ENCODE measurements at places on chromosomes 2 and 18.
A peak's percentile ranks its signal among the peaks of the same experiment; 100 is the strongest.

DNA sequence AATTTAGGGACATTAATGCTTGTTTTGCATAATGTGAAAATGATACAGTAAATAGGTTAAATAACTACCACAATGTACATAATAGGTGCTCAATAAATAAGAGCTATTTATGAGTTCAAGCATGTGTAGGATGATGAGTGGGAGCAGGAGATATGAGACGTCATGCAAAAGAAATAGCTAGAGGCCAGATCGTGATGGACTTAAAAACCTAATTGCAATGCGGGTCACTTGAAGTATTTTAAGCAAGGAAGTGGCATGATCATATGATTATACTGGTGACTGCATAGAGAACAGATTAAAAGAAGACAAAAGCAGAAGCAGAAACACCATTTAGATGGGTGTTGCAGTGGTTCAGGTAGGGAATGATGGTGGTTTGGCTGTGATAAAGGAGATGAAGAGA, 78.0 kb downstream of the HNMT start:
- no peaks in the 10 kb centered on the region for H3K36me3 ChIP-seq
- H3K27ac ChIP-seq, result no peak overlapping the region
- no peaks in the 10 kb centered on the region for H3K27me3 ChIP-seq

DNA sequence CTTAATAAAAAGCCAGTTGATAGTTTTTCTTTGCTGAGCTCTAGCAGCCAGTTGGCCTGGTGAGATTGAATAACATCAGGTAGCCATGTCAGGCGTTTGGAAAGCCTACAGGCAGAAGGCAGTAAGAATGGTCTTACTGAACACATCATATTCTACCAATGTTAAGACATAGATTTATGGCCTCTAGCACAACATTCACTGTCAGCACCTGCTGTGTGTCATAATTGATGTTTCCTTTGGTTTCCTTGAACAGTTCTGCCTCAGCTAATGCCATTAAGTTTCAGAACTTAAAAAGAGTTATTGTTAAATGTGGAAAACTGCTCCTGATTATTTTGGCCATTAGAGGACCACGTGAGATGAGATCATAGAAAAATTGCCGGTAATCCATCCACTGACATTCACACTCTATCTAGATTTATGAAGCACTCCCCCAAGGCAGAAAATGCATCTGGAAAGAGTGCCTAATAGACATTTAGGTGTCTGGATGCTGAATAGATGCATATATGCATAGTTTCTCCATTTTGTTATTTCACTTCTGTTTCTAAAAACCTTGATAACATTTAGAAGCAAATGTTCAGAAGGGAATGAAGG, 434.7 kb downstream of the PTPRM start:
- no peaks in the 10 kb centered on the region for H3K27me3 ChIP-seq
- no peak overlapping the region for H3K4me3 ChIP-seq
- H3K36me3 ChIP-seq, result no peaks in the 10 kb centered on the region
- no peaks in the 10 kb centered on the region for H3K4me1 ChIP-seq

DNA sequence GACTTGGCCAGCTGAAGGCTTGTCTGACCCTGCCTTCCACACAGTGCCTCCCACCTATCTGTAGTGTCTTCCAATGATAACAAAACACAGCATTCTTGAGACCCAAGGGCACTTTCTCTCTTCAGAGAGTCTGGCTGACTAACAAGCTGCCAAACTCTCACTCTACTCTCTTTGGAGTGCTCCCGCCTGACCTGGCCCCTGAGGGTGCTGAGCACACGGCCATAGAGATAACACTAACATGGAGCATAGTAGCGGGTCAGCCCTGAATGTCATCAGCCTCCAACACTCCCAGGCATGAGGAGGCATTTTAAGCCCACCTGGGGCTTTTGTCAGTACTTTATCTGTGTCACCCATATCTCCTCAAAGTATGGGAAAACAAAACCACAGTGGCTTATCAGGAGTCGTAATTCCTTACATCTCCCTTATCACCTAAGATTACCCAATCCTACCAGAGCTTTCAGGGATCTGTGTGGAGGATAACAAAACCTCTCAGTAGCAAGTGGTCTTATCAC, 160.3 kb upstream of the TCF4 start:
- no peak overlapping the region for H3K4me3 ChIP-seq
- H3K27me3 ChIP-seq, result no peaks in the 10 kb centered on the region
- no peaks in the 10 kb centered on the region for H3K4me1 ChIP-seq
- DNase-seq, result no peak
- H3K36me3 ChIP-seq, result no peaks in the 10 kb centered on the region

GRCh38 chr2:240213476-240214421, 73.3 kb upstream of the OTOS start:
- no peak overlapping the region for H3K4me3 ChIP-seq
- no peak for DNase-seq

DNA sequence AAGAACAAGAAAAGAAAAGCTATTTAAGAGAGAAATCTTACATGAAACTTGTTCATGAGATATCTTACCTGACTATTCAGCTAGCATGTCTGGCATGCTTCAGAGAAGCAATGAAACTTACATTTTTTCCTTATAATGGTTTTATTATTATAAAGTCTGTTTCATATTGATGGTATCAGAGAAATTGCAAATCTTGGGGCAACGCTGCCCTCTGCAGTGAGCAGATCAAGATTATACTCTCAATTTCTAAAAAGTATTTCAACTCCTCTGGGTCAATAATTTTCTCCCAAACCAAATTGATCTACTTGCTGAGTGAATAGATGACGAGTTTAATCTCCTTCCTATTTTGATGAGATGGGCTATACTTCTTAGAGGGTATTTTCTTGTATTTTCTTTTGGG, 235.6 kb downstream of the NUP35 start:
- H3K4me1 ChIP-seq, result no peaks in the 10 kb centered on the region
- no peak for DNase-seq
- no peaks in the 10 kb centered on the region for H3K27me3 ChIP-seq

- no peaks in the 10 kb centered on the region for H3K4me1 ChIP-seq
- H3K36me3 ChIP-seq, result no peaks in the 10 kb centered on the region
- no peak overlapping the region for H3K4me3 ChIP-seq
- no peak overlapping the region for H3K27ac ChIP-seq
- no peaks in the 10 kb centered on the region for H3K27me3 ChIP-seq
- DNase-seq, result no peak
Observed at GRCh38 chr2:17628349-17629261, 88.1 kb downstream of the VSNL1 start.

- no peak overlapping the region for H3K27ac ChIP-seq
- H3K4me3 ChIP-seq, result no peak overlapping the region
- no peaks in the 10 kb centered on the region for H3K36me3 ChIP-seq
- H3K4me1 ChIP-seq, result no peaks in the 10 kb centered on the region
Observed at GRCh38 chr2:1781291-1782080, 37.2 kb upstream of the PXDN start.

DNA sequence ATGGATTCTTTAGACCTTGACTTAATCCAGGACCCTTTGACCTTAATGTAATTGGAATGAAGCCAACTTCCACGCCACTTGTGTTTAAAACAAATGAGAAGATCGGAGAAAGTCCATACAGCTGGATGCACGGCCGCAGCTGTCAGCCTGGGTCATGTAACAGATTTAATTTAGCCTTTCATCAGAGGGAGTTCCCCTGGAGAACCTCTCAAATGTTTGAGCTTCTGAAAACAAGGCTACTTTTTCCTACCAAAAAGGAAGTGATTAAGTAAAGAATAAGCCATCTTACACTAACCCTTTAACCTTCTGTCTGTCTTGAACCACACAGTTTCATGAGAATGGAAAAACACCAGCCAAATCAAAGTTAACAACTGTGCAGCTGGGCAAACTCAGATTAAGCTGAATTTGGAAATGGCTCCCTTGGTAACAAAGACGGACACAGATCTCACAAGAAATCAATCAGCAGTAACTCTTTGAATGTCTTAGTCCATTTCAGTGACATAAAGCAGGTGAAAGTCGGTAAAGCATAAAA, 103.6 kb downstream of the DOCK10 start:
- H3K27me3 ChIP-seq, result no peaks in the 10 kb centered on the region
- no peak for DNase-seq
- peak overlapping the region; percentile 46 for H3K4me3 ChIP-seq
- peaks cover 59% of the 10 kb centered on the region for H3K36me3 ChIP-seq
- H3K27ac ChIP-seq, result peak overlapping the region; percentile 76
- H3K4me1 ChIP-seq, result peaks cover 80% of the 10 kb centered on the region

GRCh38 chr2:43055985-43056384, 170.4 kb downstream of the ZFP36L2 start:
- peaks cover 18% of the 10 kb centered on the region for H3K27me3 ChIP-seq
- H3K4me1 ChIP-seq, result peaks cover 29% of the 10 kb centered on the region
- no peak for DNase-seq
- H3K27ac ChIP-seq, result no peak overlapping the region

GRCh38 chr18:28153485-28154065, 23.4 kb downstream of the CDH2 start:
- no peak overlapping the region for H3K4me3 ChIP-seq
- H3K27ac ChIP-seq, result no peak overlapping the region
- no peaks in the 10 kb centered on the region for H3K36me3 ChIP-seq
- H3K4me1 ChIP-seq, result no peaks in the 10 kb centered on the region
- no peaks in the 10 kb centered on the region for H3K27me3 ChIP-seq
- no peak for DNase-seq

GRCh38 chr2:219218217-219218731, 484 bp downstream of the ABCB6 start:
- H3K4me1 ChIP-seq, result peaks cover 39% of the 10 kb centered on the region
- H3K27ac ChIP-seq, result peak overlapping the region; percentile 82
- peaks cover 64% of the 10 kb centered on the region for H3K36me3 ChIP-seq
- DNase-seq, result no peak

DNA sequence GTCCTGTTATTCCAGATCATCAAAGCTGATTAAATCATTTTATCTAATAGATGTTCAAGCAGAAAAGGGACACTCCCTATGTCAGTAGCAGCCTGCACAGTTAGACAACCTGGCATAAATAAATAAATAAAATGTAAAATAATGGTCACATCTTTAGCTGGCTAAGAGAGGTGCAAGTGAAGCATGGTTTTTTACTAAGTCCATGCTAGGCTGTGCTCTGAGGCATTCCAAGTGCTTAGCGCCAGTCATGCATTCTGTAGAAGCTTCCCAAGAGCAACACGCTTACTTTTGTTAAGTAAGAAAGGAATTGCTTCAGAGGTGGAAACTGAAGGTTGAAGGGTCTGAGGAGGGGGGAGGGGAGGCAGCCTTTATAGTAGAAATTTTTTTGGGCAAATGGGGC, 351.2 kb downstream of the CDH2 start:
- H3K27me3 ChIP-seq, result no peaks in the 10 kb centered on the region
- H3K4me3 ChIP-seq, result no peak overlapping the region
- H3K4me1 ChIP-seq, result no peaks in the 10 kb centered on the region
- no peak overlapping the region for H3K27ac ChIP-seq
- H3K36me3 ChIP-seq, result no peaks in the 10 kb centered on the region

DNA sequence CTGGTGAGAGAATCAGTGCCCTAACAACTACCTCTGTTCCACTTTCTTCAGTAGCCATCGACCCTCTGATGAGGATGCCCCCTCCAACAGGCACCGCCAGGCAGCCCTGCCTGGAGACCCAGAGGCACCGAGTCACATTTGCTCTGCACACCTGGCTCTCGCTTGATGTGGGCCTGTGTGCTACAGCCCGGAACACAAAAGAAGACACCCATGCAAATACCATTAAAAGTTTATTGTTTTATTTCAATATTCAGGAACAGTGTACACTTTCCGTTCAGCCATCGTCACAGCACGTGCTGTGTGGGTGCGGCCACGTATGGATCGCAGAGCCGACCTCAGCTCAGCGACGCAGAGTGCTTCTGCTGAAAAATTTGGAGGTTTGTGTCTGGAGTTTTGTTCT, 154.0 kb downstream of the MBP start:
- no peak overlapping the region for H3K27ac ChIP-seq
- H3K36me3 ChIP-seq, result no peaks in the 10 kb centered on the region
- H3K27me3 ChIP-seq, result no peaks in the 10 kb centered on the region
- DNase-seq, result peak; percentile 11
- peaks cover 6% of the 10 kb centered on the region for H3K4me1 ChIP-seq

- H3K27ac ChIP-seq, result no peak overlapping the region
- H3K36me3 ChIP-seq, result no peaks in the 10 kb centered on the region
- H3K27me3 ChIP-seq, result no peaks in the 10 kb centered on the region
- peak; percentile 84 for DNase-seq
Observed at GRCh38 chr18:49898421-49898820, 85.1 kb upstream of the ACAA2 start.

GRCh38 chr2:232490221-232491138, 2.8 kb upstream of the ECEL1 start:
- H3K36me3 ChIP-seq, result no peaks in the 10 kb centered on the region
- no peak for DNase-seq
- no peak overlapping the region for H3K27ac ChIP-seq

DNA sequence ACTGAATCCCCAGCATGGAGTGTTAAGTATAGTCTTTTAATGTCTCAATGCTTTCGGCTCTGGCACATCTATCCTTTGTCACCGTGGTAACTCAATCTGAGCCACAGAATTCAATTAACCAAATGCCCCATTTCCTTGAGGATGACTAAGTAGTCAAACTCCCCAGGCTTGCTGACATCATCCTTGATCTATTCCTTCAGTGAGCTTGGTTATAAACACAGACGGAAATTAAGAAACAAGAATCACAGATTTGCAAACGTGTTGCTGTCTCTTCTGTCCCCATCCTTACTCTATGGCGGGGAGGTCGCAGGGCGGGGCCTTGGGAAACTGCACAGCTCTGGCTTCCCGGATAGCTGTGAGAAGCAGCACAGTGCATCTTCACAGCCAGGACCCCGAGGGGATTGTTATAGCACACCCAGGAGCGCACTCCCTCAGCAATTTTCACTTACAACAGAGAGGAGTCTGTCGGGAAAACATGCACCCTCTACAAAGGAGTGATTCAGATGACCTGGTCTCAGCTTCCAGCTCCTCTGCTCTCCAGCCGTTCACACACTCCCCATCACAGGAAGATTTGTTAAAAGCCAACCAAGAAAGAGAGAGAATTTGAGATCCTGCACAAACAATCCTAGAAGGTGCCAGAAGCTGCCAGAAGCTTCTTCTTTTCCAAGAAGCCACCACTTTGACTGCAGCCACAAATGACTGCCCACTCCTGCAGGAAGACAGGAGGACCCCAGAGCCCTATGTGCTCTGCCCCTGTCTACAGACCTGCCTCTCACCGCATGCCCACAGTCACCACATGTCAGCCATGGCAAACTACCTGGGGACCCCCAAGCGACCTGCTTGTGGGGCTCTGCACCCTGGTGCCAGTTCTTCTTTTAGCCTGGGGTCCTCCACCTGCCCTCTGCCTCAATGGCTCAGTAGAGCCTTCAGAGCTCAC, 44.9 kb upstream of the YWHAQ start:
- peaks cover 12% of the 10 kb centered on the region for H3K4me1 ChIP-seq
- H3K36me3 ChIP-seq, result peaks cover 7% of the 10 kb centered on the region
- DNase-seq, result no peak
- H3K27ac ChIP-seq, result no peak overlapping the region
- no peaks in the 10 kb centered on the region for H3K27me3 ChIP-seq

DNA sequence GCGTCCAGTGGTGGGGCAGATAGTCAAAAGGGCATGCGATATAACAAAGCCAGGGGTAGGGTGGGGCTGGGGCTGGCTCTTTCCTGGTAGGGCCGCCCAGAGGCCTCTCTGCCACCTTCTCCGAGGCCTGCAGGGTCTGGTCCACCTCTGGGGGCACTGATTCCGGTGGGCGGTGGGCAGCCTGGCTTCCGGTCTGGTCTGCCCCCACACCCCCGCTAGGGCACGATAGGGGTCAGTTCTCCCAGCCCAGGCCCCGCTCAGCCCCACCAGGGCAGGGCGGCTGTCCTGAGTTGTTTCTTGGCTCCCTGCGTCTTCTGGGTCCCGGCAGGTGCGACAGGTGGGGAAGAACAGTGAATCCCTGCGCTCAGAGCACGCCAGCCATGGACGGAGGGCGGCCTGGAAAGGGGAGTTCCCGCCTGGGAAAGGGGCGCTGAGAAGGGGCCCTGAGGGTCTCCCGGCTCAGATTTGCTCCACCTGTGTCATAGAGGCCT, 707 bp upstream of the ERFE start:
- no peak overlapping the region for H3K27ac ChIP-seq
- peaks cover 30% of the 10 kb centered on the region for H3K27me3 ChIP-seq
- peaks cover 4% of the 10 kb centered on the region for H3K4me1 ChIP-seq

GRCh38 chr18:13450289-13451212, 232.0 kb downstream of the LDLRAD4 start:
- H3K4me3 ChIP-seq, result no peak overlapping the region
- H3K36me3 ChIP-seq, result no peaks in the 10 kb centered on the region
